Jurkat, Clone E6-1 (cell line): ENCODE measurements at places on chromosomes 5 and 9.
A peak's percentile ranks its signal among the peaks of the same experiment; 100 is the strongest.

GRCh38 chr9:137705906-137706305 lies 87.1 kb downstream of the EHMT1 start:
- DNase-seq, result no peak

GRCh38 chr9:135117281-135117680 lies 29.8 kb downstream of the OLFM1 start:
- no peak for DNase-seq

GRCh38 chr9:91191411-91192380 lies 170.0 kb downstream of the AUH start:
- DNase-seq, result no peak

- no peak for DNase-seq
These were observed 756.2 kb downstream of the CDH9 start for GRCh38 chr5:26282190-26282589.

- DNase-seq, result no peak
These were observed 530 bp downstream of the RAPGEF1 start for GRCh38 chr9:131739133-131739958.

GRCh38 chr5:40260361-40260760 lies 419.4 kb upstream of the PTGER4 start:
- DNase-seq, result no peak

- DNase-seq, result no peak
These were observed 906.7 kb downstream of the NR2F1-AS1 start for GRCh38 chr5:92674321-92674720.

DNA sequence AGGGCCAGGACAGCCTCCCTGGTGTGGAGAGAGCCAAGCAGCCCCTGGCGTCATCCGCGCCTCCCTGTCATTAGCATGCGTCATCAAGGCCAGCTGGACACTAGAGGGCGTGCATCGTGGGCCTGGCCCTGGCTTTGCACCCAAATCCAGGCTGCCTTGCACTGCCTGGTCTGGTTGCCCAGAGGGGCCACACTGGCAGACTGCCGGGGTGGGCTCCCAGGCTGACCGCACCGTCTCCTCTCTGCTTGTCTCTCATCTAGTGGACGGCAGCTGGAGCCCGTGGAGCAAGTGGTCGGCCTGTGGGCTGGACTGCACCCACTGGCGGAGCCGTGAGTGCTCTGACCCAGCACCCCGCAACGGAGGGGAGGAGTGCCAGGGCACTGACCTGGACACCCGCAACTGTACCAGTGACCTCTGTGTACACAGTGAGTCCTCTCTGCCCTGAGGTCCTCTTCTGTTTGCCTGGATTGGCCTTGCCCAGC lies 29.0 kb downstream of the HK3 start:
- DNase-seq, result no peak

GRCh38 chr9:38334234-38334633 lies 58.3 kb upstream of the ALDH1B1 start:
- no peak for DNase-seq

GRCh38 chr5:122183098-122183787 lies 53.9 kb downstream of the ZNF474 start:
- DNase-seq, result no peak

DNA sequence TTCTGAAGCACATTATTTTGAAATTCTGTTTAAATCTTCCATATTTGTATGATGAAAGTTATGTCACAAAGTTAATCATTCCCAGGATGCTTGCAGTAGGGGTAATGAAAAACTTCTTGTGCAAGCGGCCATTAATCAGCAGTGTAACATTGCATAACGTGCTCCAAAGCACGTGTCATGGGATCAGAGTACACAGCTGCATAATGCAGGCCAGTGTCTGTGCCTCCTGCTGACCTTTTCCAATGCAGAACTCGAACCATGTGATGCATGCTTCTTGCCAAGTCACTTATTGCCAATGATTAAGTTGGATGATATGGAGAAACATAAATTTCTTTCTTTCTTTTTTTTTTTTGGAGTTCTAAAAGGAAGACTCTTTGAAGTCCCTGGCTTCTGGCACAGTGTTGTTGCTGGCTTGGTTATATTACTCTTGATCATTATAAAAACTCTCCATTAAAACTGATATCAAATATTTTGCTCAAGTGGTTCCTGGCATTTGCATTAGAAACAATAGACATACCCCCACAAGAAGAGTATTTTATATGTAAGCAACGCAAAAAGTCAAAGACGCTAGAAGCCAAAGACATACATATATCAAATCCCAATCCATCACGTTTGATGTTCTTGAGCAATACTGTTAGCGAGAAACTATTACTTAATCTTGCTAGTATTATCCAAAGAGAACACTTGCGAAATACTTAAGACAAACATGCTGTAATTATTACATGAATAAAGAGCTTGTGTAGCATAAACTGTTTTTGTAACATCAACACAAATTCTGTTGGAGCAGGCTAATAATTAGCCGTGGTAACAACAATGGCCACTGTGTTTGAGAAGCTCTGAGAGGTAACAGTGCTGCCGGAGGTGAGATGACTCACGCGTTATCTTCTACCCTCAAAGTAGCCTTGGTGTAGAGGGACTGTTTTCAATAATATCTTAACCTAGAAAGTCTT lies 164.2 kb downstream of the AUH start:
- no peak for DNase-seq

GRCh38 chr5:38540314-38540713 lies 16.1 kb downstream of the LIFR start:
- DNase-seq, result no peak

GRCh38 chr5:115859378-115859777 lies 17.6 kb downstream of the AP3S1 start:
- no peak for DNase-seq

GRCh38 chr9:131892902-131893500 lies 153.1 kb upstream of the RAPGEF1 start:
- no peak for DNase-seq

DNA sequence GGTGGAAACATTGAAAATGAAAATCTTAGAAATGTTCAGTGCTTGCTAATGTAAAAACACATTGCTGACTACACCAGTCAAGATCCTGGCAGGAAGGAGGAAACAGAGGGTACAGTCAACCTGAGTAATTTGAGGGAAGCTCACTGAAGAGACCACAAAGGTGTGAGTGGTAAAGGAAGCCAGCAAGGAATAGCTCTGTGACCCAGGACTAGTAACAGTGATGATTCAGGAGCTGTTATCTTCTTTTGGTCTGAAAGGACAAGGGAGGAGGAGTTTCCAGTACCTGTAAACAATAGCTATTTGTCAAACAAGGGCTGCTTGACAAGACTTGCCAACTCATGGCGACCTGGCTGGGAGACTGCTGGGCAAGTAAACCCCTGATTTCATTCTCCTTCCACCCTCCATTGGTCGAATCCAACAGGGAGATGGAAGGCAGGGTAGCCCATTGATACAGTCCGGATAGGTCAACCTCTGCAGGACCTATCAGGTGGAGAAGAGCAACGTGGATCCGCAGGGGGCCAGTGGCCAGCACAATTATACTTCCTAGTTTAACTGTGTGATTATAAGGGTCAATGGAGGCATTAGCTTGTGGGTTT lies 68.1 kb downstream of the MAMDC2 start:
- no peak for DNase-seq

- DNase-seq, result no peak
These were observed 3.1 kb upstream of the RABL6 start for GRCh38 chr9:136804509-136805206.

DNA sequence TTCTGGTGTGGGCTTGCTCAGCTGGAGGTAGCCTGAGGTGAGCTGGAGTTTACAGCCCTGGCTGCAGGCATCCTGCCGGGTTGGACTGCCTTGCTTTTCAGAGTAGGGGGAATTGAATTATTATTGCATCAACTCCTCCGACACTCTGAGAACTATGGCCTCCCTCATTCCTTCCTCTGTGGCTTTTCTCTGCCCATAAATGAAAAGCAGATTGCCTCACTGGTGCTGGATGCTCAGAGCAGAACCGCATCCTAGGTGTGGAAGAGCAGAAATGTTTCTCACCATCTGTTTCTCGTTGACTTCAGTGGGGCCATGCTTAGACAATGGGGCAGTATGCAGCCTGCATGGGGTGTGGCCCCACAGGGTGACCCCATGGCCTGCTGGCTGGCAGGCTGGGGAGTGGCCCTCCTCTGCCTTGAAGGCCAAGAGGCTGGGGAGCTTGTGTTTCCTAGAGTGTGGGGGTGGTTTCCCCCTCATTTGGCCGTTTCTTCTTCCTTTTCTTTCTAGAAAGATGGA lies 27.3 kb upstream of the TGFBI start:
- DNase-seq, result no peak

- DNase-seq, result no peak
These were observed 569.8 kb upstream of the ADAMTS16 start for GRCh38 chr5:4570047-4570995.

- no peak for DNase-seq
These were observed 10.5 kb upstream of the ADGRD2 start for GRCh38 chr9:124439686-124440243.

GRCh38 chr9:114929201-114929600 lies 1.2 kb downstream of the TNFSF8 start:
- peak; percentile 85 for DNase-seq

DNA sequence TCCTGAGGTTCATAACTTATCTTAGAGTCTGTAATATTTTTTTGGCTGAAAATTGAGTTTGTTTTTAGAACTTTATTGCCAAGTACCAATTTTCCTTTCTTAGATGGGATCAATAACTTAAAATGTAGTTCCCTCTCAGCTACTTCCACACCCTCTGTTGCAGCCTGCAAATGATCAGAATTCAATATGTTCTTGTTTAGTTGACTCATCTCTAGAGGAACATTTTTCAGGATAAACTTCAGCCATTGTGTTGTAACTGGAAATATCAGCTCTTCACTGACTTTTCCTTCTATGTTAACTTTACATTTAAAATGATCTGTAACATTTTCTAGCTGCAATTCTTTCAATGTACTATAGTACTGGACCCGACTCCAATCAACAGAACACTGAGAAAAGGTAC lies 115.7 kb downstream of the ESM1 start:
- DNase-seq, result no peak

DNA sequence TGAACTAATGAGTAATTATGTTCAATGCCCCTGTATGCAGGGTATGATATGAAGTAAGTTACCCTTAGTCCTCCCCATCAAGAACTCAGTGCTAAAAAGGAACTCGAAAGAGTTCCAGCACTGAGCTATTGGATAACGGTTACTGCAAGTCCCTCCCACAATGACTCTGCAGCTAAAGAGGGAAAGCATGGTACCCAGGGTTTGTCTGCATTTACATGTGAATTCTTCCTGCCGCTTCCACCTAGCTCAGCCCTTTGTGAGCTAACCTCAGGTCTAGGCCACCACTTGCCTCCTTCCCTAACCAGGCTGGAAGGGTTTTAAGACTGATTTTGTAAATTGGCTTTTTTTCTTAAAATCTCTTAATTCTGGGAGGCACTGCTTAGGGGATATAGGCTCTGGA lies 376.8 kb downstream of the EBF1 start:
- no peak for DNase-seq

DNA sequence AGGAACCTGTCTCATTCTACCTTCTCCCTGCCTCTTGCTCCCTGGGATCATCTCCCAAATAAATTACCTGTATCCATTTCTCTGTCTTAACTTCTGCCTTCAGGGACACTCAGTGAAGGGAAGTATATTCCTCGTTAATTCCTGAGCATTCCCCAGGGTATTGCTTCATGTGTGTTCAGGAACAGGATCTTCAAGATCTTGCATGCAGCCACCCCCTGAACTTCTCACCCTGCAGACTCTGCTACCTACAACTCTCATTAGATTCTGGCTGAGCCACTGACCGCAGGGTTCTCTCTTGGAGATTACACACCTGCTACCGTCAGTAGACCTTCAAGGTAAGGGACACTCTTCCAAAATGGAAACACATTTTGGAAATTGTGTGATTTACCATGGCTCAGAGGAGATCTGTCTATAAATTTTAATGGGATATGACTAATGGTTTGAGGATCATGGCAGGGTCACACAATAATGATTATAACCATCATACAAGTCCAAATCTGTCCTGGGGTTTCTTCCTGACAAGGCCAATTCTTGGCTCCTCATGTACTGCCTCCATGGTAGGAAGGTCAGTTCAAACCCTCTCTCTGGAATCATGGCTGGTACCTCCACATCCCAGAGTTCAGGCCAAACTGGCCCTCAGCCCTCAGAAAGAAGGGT lies 38.9 kb upstream of the UGCG start:
- no peak for DNase-seq

- no peak for DNase-seq
These were observed 419.9 kb downstream of the PDE4D start for GRCh38 chr5:59473611-59474010.

GRCh38 chr9:120507936-120508510 lies 71.9 kb downstream of the CDK5RAP2 start:
- no peak for DNase-seq

DNA sequence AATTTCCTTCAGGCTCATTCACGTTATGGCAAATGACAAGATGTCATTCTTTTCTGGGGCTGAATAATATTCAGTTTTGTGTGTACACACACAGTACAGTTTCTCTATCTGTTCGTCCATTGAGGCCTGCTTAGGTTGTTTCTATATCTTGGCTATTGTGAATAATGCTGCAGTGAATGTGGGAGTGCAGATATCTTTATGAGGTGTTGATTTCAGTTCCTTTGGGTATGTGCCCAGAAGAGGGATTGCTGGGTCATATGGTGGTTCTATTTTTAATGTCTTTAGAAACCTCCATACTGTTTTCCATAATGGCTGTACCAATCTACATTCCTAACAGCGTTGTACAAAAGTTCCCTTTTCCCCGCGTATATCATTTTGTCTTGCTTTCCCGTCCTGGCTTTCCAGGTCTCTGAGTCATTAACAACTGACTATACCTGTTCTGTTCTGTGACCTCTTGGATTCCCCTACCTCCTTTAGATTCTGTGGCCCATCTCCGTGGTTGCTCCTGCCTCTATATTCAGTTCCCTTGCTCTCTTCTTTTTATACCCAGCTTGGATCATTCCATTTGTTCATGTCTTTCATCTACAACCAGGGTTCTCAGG lies 6.8 kb downstream of the SNX30 start:
- no peak for DNase-seq

DNA sequence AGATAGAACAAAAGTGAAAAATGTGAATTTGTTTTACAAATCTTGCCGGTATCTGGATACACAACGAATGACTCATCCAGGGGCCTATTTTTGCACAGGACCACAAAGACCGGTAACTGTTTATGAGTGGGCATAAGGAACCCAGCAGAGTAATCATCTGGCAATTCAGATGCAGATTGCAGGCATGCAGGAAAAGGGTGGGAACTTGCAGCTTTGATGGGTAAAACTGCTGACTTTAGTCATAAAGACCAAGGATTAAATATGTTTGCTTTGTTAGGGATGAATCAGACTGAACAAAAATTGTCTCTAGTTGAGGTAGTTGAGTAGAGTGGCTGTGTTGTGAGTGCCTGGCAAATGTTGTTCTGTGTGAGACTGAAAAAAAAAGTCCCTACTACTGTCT lies 309.6 kb upstream of the CCNH start:
- no peak for DNase-seq

DNA sequence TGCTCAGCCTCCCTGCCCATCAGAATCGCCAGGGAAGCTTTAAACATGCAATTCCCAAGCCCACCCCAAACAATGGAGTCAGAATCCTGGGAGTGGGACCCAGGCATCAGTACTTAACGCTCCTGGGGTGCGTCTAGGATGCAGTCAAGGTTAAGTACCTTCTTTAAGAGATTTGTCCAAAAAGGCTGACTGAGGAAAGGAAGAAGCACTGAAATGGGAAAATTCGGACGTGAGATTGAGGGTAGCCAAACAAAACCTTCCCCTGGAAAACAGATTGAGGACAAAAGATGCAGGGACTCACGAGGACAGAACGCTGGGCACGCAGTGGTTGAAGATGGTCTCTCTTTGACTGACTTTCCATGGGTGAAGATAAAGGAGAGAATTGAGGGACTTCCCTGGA lies 143.5 kb downstream of the MTX3 start:
- no peak for DNase-seq

- DNase-seq, result no peak
These were observed 20.0 kb downstream of the RNF145 start for GRCh38 chr5:159189310-159189709.

GRCh38 chr9:27467486-27467885 lies 56.6 kb upstream of the IFNK start:
- DNase-seq, result no peak
